ENCODE measurements at places on chromosomes 1 and 21. TPM values are rescaled to one million over a fixed set of nuclear protein-coding genes. Genes with fewer than 3 reads are reported as not detected.

Gene CYP2J2
- total RNA-seq: 3.0 TPM

Gene DNM3
- total RNA-seq: 2.0 TPM

Gene RIMS3
- total RNA-seq: 1.5 TPM

Gene CYP4B1
- total RNA-seq: 3.3 TPM

Gene SLC30A2
- not detected for total RNA-seq

Gene SLC2A1
- 1,064 TPM for total RNA-seq

Gene WNT4
- 5.8 TPM for total RNA-seq

Gene PADI3
- total RNA-seq: 2.3 TPM

Gene KRTAP19-1
- not detected for total RNA-seq

Gene ACOT7
- total RNA-seq: 138 TPM

Gene CD34
- total RNA-seq: not detected

Gene GNAT2
- total RNA-seq: 0.14 TPM

Gene TFF2
- total RNA-seq: not detected

Gene SRGAP2B
- 15.0 TPM for total RNA-seq
